ENCODE measurements at places on chromosomes 7 and 10. TPM values are rescaled to one million over a fixed set of nuclear protein-coding genes. Genes with fewer than 3 reads are reported as not detected.

DNA sequence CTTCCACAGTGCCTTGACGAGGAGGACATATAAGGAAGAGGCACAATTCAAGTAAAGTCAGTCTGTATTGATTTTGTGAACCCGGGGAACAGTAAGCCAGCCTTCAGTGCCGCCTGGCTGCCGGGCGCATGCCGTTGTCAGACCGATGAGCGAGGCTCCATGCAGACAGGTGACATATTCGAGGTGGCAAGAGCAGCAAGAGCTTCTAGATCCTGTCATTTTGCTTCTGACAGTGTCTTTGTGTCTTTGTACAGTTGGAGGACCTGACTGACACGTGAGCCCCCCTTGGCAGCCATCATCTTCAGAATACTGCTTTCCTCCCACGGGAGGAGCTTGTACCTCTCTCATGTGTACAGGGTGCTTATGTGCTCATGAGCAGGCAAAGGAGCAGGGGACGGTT is 387.5 kb upstream of the GALNT17 start:
- DNase-seq = no peak

DNA sequence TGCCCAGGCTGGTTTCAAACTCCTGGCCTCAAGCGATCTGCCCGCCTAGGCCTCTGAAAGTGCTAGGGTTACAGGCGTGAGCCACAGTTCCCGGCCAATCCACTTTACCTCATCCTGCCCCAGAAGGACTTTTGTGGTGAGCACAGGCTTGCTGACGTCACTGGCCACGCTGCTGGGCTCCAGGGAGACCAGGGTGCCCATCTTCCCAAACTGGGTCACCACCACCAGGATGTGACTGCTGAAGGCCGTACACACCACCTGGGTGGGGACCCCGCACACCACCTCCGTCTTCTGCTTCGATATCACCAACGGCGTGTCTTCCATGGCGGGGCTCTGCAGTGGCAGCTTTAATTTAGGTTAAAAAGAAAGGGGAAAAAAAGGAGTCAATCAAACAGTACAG is 816 bp downstream of the PSMG3 start:
- DNase-seq = no peak

- no peak for DNase-seq
These were observed 143.7 kb downstream of the CREB5 start for GRCh38 chr7:28556025-28556424.

MSANTD7 gene
- 12.0 TPM for polyA plus RNA-seq

- no peak for DNase-seq
These were observed 146.3 kb downstream of the BAMBI start for GRCh38 chr10:28823501-28824075.

TMEM176B gene
- polyA plus RNA-seq = not detected

DNA sequence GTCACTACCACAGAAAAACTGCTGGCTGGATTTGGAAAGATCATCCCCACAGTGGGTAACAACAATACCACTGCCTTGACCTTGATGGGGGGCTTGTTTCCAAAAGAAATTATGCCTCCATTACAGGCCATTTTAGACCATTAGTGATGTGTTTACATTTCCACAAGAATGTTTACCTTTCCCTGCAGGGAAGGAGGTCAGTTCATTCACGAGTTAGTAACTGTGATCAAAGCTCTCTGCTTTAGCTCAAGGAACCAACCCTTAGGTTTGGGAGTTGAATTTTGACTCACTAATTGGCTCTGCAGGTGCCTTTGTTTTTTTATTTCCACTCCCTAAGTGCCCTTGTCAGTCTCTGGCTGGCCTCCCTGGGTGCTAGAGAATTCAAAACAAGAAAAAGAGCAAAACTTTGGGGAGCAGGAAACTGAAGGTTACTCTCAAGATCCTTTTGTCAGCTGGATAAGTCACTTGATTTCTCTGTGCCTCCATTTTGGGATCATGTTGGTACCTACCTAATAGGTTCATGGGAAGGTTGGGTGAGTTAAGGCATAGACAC is 41.1 kb upstream of the NUPR2 start:
- DNase-seq = no peak

DNA sequence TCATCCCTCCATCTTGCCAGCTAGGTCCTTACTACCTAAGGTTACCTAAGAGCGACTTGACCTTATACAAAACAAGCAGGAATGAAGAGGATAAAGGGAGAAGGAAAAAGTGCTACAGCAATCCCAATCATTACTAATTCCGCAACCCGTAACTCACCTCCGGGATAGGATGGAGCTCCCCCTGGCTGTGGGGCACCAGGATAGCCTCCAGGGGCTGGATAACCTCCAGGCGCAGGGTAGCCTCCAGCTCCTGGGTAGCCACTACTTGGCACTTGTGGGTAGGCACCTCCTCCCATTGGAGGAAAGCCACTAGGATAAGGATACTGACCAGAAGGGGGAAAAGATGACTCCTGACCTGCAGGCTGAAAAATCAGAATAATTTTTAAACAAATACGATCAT is 15.8 kb downstream of the ANXA7 start:
- DNase-seq = no peak

DNA sequence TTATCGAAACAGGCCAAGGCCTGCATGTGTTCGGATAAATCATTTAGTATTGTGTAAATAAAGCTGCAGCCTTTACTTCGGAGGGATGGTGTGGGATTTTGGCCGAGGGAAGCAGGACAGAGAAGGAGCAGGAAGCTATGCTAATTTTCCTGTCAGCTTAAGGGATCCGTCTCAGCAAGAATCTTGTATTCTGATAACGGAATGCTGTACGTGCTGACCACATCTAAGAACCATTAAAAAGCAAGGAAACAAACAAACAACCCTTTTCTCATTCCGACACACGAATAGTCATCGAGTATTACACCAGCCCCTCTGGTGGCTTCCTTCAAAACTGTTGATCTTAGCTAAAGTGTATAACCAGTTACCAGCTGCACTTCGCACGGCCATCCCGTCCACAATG is 133.2 kb upstream of the TCF7L2 start:
- no peak for DNase-seq

- DNase-seq = no peak
These were observed 9.2 kb downstream of the AQP1 start for GRCh38 chr7:30920584-30921539.

NPSR1 gene
- not detected for polyA plus RNA-seq

GRCh38 chr7:130353196-130353595 is 8.6 kb downstream of the CPA5 start:
- DNase-seq = no peak
